ENCODE measurements at places on chromosomes 6 and 20. TPM values are rescaled to one million over a fixed set of nuclear protein-coding genes. Genes with fewer than 3 reads are reported as not detected.
A peak's percentile ranks its signal among the peaks of the same experiment; 100 is the strongest.

- peak overlapping the region; percentile 54 for H3K27ac ChIP-seq
- no peaks in the 10 kb centered on the region for H3K27me3 ChIP-seq
- H3K4me1 ChIP-seq, result peaks cover 78% of the 10 kb centered on the region
- H3K36me3 ChIP-seq, result peaks cover 19% of the 10 kb centered on the region
Observed at GRCh38 chr20:32532246-32532645, 52.9 kb downstream of the NOL4L start.

- H3K36me3 ChIP-seq, result no peaks in the 10 kb centered on the region
- no peaks in the 10 kb centered on the region for H3K27me3 ChIP-seq
- no peak for DNase-seq
- H3K27ac ChIP-seq, result peak overlapping the region; percentile 63
- peaks cover 23% of the 10 kb centered on the region for H3K4me1 ChIP-seq
Observed at GRCh38 chr20:33694639-33695012, 8.4 kb upstream of the E2F1 start.

GRCh38 chr6:88141561-88142296 is 24.4 kb downstream of the CNR1 start:
- no peaks in the 10 kb centered on the region for H3K4me1 ChIP-seq
- H3K27ac ChIP-seq, result no peak overlapping the region
- no peaks in the 10 kb centered on the region for H3K36me3 ChIP-seq
- no peaks in the 10 kb centered on the region for H3K27me3 ChIP-seq
- DNase-seq, result no peak
- no peak overlapping the region for H3K4me3 ChIP-seq

DNA sequence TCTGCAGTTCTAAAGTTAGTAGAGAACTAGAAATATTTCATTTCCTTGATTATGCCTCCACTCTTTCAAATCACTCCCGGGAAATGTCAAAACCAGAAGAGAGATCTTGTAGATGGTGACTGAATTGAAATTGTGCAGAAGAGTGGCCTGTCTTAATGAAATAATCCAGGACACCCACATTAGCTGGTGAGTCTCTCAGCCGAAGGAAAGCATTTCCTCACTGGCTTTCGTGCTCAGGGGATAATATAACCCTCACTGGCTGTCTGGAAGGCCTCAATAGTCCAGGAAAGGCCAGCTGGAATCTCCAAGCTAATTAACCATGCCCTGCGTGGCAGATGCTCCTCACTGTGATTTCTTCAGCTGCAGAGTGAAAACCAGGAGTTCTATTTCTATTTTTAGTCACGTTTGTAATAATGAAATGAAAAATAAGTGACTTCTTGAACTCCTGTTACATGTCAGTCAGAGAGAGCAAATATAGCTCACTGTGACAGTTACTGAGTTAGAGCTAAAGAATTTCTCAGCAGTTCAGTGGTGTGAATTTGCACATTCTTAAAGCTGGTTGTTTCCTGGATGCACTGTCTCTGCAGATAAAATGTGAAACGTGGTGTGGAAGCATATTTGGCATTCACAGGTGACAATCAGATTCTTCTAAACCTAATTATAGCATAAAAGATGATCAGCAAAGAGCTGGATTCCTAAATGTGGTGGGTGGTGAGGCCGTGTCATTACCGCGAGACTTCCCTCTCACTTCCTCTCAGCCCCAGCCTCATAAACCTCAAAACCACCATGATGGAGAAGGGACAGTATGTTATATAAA is 211.7 kb downstream of the LMBRD1 start:
- DNase-seq, result peak; percentile 23
- peaks cover 15% of the 10 kb centered on the region for H3K4me1 ChIP-seq
- no peak overlapping the region for H3K4me3 ChIP-seq
- no peaks in the 10 kb centered on the region for H3K36me3 ChIP-seq

GRCh38 chr6:104771258-104771832 is 88.4 kb downstream of the HACE1 start:
- no peak overlapping the region for H3K27ac ChIP-seq
- peaks cover 6% of the 10 kb centered on the region for H3K4me1 ChIP-seq
- H3K36me3 ChIP-seq, result peaks cover 5% of the 10 kb centered on the region

- DNase-seq, result no peak
- H3K27ac ChIP-seq, result no peak overlapping the region
Observed at GRCh38 chr20:57263801-57264792, 2.3 kb downstream of the BMP7 start.

DNA sequence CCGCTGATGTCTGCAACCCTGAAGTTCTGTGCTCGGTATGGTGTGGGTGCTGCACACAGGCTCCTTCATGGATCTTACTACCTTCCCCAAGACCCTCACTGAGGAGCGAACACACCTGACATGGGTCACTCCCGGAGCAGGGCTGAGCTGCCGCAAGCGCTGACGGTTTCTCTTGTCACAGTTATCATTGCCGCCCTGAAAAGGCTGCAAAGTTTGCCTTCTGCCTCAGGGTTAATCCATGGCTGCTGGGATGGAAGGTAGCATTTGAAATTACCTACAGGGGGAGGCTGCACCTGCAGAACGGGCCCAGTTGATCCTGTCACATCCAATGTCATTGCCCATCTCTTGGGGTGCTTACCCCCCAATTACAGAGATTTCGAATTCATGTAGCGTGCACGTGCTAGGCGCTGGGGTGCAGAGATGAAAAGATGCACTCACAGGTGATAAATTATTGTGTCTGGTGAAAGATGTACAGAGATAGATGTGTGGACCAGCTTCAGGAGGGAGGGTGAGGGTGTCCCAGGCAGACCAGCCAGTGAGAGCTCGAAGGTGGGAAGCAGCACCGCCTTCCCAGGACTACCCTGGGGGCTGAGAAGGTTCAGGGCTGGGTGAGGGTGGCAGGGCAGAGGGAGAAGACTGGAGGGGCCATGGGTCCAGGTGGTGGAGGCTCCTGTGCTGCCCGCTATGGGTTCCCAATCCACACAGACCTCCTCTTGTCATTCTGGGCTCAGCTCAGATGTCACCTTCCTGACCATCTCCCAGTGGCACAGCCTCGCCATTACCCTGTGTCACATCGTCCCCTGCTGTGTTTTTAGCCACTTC is 120.1 kb downstream of the SYCP2 start:
- H3K4me3 ChIP-seq, result no peak overlapping the region
- no peaks in the 10 kb centered on the region for H3K27me3 ChIP-seq
- H3K27ac ChIP-seq, result no peak overlapping the region
- H3K36me3 ChIP-seq, result no peaks in the 10 kb centered on the region
- no peaks in the 10 kb centered on the region for H3K4me1 ChIP-seq

GRCh38 chr6:9537381-9537780 is 877.5 kb downstream of the TFAP2A start:
- H3K36me3 ChIP-seq, result no peaks in the 10 kb centered on the region

DNA sequence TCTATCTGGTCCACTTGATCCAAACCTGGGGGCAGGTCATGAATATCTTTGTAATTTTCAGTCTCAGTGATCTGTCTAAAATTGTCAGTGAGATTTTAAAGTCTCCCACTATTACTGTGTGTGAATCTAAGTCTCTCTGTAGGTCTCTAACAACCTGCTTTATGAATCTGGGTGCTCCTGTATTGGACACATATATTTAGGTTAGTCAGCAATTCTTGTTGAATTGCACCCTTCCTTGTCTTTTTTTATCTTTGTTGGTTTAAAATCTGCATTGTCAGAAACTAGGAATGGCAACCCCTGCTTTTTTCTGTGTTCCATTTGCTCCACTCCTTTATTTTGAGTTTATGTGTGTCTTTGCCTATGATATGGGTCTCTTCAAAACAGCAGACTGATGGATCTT is 140.7 kb downstream of the ASCC3 start:
- no peak for DNase-seq
- H3K36me3 ChIP-seq, result peaks cover 23% of the 10 kb centered on the region
- no peak overlapping the region for H3K27ac ChIP-seq
- H3K27me3 ChIP-seq, result no peaks in the 10 kb centered on the region
- no peak overlapping the region for H3K4me3 ChIP-seq

ZKSCAN4 gene
- 6.9 TPM for total RNA-seq

ALDH8A1 gene
- total RNA-seq, result 0.47 TPM

IRF4 gene
- 95.2 TPM for total RNA-seq

CYP39A1 gene
- not detected for total RNA-seq

RGS17 gene
- not detected for total RNA-seq

KPNA5 gene
- 9.8 TPM for total RNA-seq

GPX5 gene
- not detected for total RNA-seq

SRSF3 gene
- 482 TPM for total RNA-seq
